ENCODE measurements at places on chromosomes 4 and X.

GRCh38 chr4:3494462-3494871, 31.4 kb downstream of the DOK7 start:
- no peak for DNase-seq

DNA sequence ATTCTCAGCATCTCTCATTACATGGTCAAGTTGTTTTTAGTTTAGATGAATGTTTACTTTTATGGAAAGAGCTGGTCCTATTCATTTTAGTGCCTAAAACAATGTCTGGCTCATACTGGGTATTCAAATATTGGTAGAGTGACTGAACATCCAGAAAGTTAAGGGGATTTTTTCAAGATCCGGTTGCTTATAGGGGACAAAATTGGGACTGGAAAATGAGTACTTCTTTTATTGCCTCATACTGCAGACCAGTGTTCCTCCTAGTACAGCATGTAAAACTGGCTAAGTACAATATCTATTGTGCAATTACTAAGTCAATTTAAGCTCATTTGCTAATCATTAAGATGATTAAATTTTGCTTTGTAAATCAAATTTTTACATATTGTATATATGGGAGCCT, 13.9 kb downstream of the RP2 start:
- DNase-seq: no peak

DNA sequence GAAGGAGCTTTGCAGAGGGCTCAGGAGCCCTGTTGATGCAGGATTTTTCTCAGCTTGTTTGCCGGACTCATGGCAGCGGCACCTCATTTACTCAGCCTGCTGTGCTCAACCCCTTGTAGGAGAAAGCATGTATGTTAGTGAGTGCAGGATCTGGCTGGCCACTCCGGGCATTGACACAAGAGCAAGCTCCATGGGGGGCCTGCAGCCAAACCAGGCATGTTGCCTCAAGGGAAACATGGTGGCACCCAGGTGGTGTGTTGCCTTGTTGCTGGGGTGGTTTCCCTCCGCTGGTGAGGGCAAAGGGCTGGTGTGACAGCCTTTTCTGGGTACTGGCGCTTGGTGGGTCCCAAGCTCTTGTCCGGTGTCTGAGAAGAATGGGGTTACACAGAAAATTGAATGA, 189.3 kb upstream of the ANXA3 start:
- DNase-seq: no peak

DNA sequence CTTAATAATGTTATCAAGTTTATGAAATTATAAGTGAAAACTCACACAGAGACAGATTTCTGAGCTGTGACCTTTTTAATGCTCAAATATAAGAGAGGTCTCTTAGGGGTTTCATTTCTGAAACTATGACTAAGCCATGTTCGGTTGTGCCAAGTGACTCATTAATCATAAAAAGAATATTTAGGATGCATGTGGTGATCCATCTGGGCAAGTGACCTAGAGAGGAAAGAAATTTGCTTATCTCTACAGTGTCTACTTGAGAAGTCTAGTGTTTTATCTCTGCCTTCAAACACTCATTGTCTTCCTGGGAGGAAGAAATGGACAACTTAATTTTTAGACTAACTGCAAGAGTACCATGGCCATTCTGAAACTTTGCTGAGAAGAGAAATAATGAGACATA, 545.3 kb upstream of the GRID2 start:
- peak; percentile 64 for DNase-seq

GRCh38 chr4:182778222-182778982, 138.8 kb downstream of the DCTD start:
- no peak for DNase-seq

DNA sequence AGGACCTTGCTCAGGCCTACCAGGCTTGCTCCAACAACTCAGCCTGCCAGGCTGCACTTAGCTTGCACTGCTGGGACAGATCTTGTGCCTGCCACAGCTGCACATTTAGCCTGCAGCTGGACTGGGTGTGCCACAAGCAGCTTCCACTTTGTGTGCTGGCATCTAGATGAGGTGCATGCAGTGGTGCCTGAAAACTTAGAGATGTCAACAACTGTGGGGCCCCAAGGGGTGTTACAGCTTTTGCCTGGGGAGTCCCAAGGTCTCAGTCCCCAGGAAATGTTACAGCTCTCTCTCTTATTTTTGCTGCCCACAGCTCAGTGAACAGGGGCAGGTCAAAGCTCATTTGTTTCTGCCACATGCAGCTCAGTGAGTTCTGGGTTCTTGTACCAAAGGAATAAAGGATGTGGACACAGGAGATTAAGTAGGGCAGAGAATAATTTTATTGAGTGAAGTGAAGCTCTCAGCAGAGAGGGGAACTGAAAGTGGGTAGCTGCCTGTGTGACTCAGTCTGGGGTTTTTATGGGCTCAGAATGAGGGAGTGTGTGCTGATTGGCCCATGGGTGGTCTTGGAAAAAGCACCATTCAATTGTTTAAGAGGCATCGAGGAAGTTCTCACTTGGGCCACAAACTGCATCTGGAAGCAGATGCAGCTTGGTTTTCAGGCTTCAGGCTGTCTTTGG, 828.3 kb downstream of the TECRL start:
- DNase-seq: no peak

GRCh38 chrX:96770315-96770714, 85.7 kb downstream of the DIAPH2 start:
- DNase-seq: no peak

DNA sequence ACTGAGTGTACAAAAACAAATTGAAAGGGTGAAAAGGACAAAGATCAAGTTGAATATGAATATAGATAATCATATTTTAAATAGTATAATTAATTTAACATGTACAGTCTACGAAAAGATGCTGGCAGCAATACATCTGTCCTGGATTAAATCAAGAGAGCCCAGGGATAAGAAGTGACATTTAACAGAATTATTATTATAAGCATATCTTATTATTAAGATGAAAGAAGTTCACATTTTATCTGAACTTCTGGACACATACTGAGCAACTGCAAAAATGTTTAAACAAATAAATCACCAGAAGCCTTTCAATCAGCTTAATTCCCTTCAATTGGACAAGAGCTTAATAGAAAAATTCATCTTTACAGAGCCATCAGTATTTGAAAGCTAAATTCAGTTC, 50.4 kb downstream of the SERTM2 start:
- DNase-seq: no peak

GRCh38 chrX:31209005-31209628, 137.3 kb upstream of the FTHL17 start:
- DNase-seq: no peak

- DNase-seq: no peak
These were observed 1.0 kb upstream of the C4orf54 start for GRCh38 chr4:99658666-99659065.

DNA sequence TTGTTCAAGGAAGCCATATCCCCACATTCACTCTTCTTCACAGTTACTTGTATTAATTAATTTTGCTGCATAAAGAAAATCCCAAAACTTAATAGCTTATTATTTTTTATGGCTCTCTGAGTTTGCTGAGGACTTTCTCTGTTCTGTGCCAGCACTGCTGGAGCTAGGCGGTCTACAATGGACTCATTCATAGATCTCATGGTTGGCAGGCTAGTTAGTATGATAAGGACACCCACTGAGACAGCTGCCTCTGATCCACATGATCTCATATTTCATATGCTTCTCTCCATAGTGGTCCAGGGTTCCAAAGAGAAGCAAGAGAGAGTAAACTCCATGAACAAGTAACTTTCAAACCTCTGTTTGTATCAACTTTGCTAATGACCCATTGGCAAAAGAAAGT, 170.2 kb downstream of the ADGRA3 start:
- DNase-seq: no peak

GRCh38 chr4:2666722-2667247, 89.4 kb downstream of the TNIP2 start:
- DNase-seq: no peak

DNA sequence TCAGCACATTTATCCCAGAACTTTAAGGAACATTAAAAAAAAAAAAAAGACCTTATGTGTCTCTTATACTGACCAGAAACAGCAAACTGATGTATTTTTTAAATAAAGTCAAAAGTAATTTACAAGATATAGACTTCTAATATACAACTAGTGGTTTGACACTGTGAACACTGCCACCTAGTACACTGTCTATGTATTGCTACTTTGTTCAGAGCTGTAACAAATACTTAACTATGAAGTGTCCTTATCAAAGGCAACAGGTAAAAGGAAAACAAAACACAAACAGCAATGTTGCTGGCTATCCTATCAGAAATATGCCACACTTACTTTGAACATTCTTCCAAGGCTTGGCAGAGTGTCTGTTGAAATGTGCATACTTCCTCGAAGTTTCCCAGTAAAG, 60.4 kb downstream of the CD40LG start:
- no peak for DNase-seq

GRCh38 chr4:6761649-6762615, 20.6 kb upstream of the KIAA0232 start:
- DNase-seq: no peak

GRCh38 chrX:155715141-155715540, 102.4 kb upstream of the TMLHE start:
- DNase-seq: no peak

GRCh38 chr4:56052481-56052880, 103.7 kb downstream of the CEP135 start:
- DNase-seq: no peak

DNA sequence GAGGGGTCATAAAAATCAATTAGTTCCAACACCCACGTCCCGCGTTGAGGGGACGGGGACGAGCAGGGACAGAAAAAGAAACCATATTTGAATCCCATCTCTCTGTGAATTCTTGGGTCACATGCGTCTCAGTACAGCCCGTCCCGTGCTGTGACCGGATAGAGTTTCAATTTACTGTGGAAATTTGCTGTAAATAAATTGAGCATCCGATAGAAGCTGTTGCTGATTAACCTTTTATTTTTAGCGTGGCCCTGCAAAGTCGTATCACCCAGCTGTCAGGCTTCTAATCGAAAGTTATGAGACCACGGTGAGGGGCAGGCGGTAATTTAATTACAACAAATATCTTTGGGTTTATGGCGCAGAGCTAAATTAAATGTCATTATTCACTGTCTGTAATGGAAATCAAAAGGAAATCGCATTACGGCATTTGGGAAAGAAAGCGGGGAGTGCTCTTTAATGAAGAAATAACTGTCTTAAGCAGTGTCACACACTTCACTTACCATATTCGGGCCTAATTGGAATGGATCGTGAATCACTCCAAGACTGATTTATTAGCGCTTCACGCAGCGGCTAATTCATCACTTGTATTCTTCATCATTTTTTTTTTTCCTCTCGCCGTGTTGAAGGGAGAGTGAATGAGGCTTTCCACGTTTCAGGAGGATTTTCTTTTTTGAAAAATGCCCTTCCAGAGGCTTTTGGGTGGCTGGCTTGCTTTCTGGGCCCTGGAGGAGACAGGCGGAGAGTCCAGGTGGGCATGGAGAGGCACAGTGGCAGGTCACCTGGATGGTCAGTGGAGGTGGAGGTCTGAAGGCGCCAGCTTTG, 7.3 kb downstream of the SHOX start:
- DNase-seq: no peak

DNA sequence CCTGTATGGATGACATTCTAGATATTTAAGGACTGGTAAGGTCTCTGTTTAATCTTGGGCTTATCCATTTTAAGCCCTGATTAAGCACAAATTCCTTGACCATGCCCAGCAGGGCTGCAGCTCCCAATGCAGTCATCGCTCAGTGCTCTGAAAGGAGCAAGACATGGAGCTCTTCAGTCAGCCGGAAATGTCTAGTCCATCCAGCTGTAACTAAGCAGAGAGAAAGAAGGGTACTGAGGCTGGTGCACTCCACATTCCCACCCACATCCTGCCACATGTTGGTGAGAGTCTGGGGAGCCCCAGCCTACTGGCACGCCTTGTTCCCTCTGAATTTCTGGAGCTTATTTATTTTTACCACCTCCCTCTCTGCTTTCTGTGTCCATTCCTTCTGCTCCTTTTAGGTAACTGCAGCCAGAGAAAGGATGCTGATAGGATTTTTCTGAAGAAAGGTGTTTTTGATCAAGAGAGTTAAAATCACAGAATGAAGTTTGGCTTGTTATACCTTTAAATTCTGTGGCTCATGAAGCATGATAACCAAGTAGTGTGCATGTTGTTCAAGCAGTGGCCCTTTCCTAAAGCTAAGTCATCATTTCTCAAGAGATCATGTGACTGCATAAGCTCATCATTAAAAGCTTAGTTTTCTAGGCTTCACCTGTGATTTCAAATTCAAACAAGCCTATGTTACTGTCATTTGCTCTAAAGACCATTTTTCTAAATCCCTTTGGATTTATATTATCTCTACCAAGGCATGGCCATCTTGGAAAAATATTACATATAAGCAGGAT, 74.0 kb downstream of the GALNT7 start:
- DNase-seq: peak; percentile 47

- peak; percentile 22 for DNase-seq
These were observed 377.1 kb upstream of the HS3ST1 start for GRCh38 chr4:11805842-11806241.

- no peak for DNase-seq
These were observed 75.7 kb downstream of the AGTR2 start for GRCh38 chrX:116246261-116246660.

DNA sequence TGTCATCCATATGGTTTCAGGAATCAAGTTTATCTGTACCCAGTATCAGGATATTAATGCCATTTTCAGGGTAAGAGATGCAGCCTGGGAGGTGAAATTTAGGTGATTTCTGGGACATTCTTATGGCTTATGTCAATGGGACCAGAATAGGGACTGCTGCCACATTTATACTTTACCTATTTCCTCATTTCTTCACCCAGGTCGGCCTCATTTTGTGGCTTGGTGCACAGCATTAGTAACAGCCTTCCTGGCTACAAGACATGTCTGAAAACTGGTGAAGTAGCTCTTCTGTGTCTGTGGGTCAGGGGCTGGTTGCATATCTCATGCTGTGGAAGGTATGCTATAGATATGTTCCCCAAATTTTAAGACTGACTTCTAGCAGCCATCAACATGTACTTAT, 284.8 kb downstream of the AFF2 start:
- no peak for DNase-seq

DNA sequence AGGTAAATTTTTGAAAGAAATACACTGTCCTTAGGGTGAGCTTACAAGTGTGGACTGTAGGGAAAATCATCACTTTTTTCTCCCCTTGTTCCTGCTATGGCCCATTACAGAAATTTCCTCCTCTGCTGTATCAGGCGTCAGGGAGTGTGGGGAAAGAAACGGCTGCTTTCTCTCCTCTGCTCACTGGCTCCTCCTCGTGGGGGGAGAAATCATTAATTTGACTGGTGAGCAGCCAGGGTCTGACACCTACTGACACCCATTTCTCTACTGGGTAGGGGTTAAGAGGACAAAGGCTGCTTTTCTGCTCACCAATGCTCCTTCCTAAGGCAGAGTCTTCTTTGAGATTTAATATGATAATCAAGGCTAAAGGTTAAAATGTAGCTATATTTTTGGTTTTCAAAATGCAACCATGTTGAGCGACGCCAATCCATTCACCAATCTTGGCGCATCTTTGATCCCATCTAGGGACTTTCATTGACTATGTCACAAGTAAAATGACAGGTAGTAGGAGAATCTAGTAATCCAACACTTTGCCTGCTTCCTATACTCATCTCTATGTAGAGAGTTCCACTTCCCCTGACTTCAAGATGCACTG, 25.1 kb downstream of the SETD7 start:
- DNase-seq: no peak

DNA sequence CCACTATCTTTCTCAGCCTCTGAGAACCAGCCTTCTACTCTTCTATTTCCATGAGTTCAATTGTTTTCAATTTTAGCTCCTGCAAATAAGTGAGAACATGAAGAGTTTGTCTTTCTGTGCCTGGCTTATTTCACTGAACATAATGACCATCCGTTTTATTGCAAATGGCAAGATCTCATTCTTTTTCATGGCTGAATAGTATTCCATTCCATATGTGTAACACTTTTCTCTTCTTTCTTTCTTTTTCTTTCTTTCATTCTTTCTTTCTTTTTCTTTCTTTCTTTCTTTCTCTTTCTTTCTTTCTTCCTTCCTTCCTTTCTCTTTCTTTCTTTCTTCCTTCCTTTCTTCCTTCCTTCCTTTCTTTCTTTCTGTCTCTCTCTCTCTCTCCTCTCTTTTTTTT, 228.7 kb downstream of the SHOX start:
- no peak for DNase-seq
